ENCODE measurements at places on chromosomes 2 and 18. TPM values are rescaled to one million over a fixed set of nuclear protein-coding genes. Genes with fewer than 3 reads are reported as not detected.

MRO gene
- total RNA-seq: not detected

ZEB2 gene
- 12.3 TPM for total RNA-seq

KCTD18 gene
- 18.9 TPM for total RNA-seq

EXOC6B gene
- 17.5 TPM for total RNA-seq

RUFY4 gene
- 0.78 TPM for total RNA-seq

PSTPIP2 gene
- total RNA-seq: 6.0 TPM

XDH gene
- total RNA-seq: 0.05 TPM

B3GNT7 gene
- 0.38 TPM for total RNA-seq

LYG1 gene
- 0.71 TPM for total RNA-seq

LOXL3 gene
- total RNA-seq: not detected

WDFY1 gene
- 41.1 TPM for total RNA-seq

ARPC2 gene
- 448 TPM for total RNA-seq

TMEM178A gene
- total RNA-seq: 0.22 TPM

SLC23A3 gene
- total RNA-seq: 0.96 TPM

IL18RAP gene
- total RNA-seq: 2.3 TPM

CAPG gene
- total RNA-seq: 21.7 TPM

RND3 gene
- total RNA-seq: not detected

SGO2 gene
- total RNA-seq: 0.64 TPM

AMER3 gene
- total RNA-seq: not detected

RGPD3 gene
- 0.11 TPM for total RNA-seq

BMP10 gene
- total RNA-seq: not detected

ACADL gene
- total RNA-seq: not detected

D2HGDH gene
- total RNA-seq: 27.6 TPM

RELCH gene
- 39.6 TPM for total RNA-seq

SNORC gene
- total RNA-seq: 1.2 TPM

SLC5A7 gene
- total RNA-seq: not detected

CNRIP1 gene
- not detected for total RNA-seq

FSIP2 gene
- total RNA-seq: 0.96 TPM

DUSP19 gene
- total RNA-seq: 0.50 TPM

AQP12B gene
- total RNA-seq: not detected

LYPD6B gene
- not detected for total RNA-seq

EDAR gene
- total RNA-seq: 10.3 TPM

CCL20 gene
- 2.2 TPM for total RNA-seq

HNRNPA3 gene
- total RNA-seq: 162 TPM

APCDD1 gene
- not detected for total RNA-seq

PROKR1 gene
- not detected for total RNA-seq

STEAP3 gene
- not detected for total RNA-seq

ACTG2 gene
- not detected for total RNA-seq

UGT1A3 gene
- not detected for total RNA-seq

RRM2 gene
- total RNA-seq: 1.4 TPM

DAW1 gene
- not detected for total RNA-seq

MAT2A gene
- 121 TPM for total RNA-seq

KIAA2012 gene
- total RNA-seq: not detected

RASGRP3 gene
- 7.9 TPM for total RNA-seq

KRCC1 gene
- total RNA-seq: 3.2 TPM

C1GALT1C1L gene
- not detected for total RNA-seq

ANXA4 gene
- total RNA-seq: 4.0 TPM

ALK gene
- total RNA-seq: not detected

FN1 gene
- 0.41 TPM for total RNA-seq

TMEM37 gene
- total RNA-seq: not detected

CIDEA gene
- not detected for total RNA-seq

IL18R1 gene
- total RNA-seq: 9.1 TPM

NDC80 gene
- total RNA-seq: 7.5 TPM
